NCI-H1092 treated with DMSO at 0.1 percent for 48 hours (cell line): ENCODE measurements at places on chromosomes 3 and 15.
A peak's percentile ranks its signal among the peaks of the same experiment; 100 is the strongest.

GRCh38 chr3:197002701-197003454 lies 26.7 kb downstream of the MELTF start:
- DNase-seq, result peak; percentile 53

DNA sequence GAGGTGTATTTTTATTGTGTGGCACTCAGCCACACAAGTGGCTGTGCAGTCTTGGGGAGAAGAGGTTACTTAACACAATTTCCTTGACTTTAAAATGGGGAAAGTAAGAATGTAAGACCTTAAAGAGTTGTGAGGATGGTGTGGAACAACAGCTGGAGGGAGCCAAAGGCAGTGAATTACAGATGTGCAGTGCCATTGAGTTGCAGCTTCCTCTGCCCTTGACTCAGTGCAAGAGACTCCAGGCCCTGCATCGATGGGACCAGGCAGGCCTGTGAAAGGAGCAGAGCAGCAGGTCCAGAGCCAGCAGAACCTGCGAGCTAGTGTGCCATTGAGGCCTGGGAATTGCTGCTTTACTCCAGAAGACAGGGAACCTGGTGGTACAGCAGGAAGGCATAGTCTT lies 27.2 kb downstream of the EEFSEC start:
- DNase-seq, result no peak

DNA sequence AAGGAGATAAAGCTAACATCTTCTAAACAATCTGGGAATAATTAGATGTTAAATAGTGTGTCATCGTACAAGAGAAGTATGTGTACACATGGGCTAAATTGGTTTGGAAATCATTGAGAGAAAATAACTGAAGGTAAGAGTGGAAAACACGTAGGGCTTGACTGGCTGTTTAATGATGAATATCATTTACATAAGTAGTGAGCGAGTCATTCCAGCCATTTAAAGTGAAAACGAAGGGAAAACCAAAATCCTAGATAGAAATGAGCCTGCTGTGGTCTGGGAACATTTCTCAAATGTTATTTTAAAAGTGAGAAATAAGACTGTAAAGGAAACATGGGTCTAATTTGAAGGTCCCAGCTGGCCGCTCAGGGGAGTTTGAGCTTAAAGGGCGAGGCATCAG lies 41.9 kb upstream of the KCNMB2 start:
- no peak for DNase-seq

DNA sequence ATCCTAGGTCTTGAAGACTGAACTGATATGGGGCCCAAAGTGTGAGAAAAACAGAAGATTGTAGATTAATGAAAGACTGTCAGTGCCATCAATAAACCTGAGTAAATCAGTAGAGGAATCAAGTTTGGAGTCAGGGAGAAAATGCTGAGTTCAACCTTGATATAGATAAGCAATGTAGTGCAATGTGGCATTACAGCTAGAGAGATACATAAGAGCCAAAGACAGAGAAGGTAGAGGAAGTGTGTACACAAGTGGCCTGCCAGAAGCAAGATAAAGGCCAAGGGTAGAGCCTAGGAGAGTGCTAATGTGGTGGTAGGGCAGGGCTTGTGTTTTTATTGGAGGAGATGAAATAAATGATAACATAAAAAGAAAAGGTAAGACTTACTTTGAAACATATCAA lies 26.0 kb upstream of the EID1 start:
- DNase-seq, result no peak
